ENCODE measurements at places on chromosomes 2 and 18.

GRCh38 chr2:226057365-226057764 lies 657.9 kb downstream of the NYAP2 start:
- no peak for DNase-seq

DNA sequence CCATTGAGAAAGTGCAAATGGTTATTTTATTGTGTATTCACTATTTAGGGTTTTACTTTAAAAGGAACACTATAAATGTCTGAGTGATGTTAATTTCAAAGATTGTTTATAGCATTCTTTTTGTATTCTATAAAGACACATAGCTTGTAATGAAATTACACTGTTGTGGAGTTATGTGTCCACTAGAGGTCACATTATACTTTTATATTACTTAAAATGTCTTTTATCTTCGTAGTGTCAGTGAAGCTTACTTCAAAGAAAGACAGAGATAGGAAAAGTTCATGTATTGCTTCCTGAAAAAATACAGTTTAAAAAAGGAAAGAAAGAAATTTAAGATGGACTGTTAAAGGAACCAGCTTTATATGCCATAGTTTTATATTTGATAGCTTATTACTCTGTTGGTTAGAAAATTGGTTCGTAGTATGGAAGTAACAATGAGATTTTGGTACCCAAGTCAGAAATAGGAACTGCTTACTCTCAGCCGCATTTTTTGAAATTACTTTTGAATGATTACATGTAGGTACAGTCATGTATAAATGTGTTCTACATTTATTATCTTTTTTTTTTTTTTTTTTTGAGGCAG lies 20.5 kb downstream of the APLF start:
- no peak for DNase-seq

DNA sequence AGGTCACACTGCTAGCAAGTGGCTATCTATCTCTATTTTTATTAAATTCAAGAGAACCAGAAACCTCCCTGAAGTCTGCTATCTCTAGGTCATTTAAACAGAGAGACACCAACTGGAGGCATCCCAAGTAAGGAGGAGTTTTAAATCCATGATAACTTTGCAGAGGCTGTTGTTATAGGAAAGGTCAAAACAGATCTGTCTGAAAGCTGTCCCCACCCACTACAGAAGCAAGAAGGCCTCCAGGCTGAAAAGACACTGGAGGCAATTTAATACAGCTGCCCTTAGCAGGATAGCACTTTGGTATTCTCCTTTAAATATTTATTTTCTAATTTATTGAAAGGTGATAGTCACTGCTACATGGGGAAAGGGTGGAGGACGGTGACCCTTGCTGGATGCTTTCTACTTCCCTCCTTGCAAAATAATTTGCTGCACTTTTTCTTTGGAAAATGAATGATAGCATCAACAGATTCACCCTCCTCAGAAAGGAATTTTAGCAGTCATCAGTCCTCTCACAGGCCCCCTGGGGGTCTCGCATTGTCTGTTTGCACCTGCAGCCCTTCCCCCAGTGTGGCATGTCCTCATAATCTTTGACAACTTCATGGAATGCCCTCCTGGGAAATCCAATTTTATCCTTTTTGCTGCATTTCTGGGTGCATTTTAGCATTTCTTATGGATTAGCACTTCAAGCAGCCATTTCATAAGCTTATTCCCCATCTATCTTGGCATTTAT lies 429.5 kb upstream of the TNP1 start:
- no peak for DNase-seq

DNA sequence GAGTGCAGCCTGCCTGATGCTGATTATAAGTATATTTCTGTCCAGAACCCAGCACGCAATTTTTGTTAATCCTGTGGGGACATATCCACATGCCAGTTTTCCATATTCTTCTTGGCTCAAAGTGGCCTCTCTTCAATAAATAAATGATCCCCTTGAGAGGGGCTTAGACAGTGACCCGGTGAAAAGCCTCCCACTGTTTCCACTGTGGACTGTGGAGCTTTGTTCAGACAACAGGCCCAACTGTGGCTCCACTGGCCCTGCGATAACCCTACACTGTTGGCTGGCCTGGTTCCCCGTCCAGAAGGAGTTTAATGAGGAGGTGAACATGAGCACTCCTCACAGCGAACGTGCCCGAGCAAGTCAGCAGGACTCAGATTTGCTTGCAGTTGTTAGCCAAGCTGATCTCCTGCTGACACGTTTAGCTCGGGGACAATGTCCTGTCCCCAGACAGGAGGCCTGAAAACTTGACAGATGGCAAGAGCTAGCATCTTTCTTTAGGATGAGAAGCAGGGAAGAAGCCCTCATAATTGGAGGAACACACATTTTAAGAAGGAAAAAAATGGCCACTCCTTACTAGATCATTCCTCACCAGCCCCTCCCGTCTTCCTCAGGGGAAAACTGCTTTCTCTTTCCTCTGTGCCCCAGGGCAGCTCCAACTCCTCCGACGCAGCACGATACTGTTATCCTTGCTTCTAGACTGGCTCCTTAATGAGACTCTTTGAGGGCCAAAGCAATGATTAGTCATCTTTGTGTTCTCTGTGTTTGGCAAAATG lies 20.0 kb upstream of the MTCL1 start:
- DNase-seq, result peak; percentile 63

GRCh38 chr2:84815146-84815545 lies 65.7 kb downstream of the TRABD2A start:
- DNase-seq, result no peak

DNA sequence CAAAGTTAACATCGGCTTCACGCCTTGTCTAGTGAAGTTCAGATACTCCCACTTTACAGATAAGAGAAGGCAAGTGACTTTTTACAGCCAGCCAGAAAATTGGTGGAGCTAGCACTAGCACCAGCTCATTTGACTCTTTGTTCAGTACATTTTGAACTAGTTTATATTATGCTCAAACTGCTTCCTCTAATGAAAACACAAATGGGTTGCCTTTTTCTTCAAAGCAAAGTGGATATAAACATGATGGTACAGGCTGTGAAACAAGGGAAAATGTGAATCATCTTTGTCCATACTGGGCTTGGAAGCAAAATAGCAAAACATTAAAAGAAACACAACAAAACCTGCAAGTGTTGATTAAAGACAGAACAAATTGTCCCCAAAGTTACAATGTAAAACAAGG lies 99.6 kb upstream of the LHCGR start:
- no peak for DNase-seq

DNA sequence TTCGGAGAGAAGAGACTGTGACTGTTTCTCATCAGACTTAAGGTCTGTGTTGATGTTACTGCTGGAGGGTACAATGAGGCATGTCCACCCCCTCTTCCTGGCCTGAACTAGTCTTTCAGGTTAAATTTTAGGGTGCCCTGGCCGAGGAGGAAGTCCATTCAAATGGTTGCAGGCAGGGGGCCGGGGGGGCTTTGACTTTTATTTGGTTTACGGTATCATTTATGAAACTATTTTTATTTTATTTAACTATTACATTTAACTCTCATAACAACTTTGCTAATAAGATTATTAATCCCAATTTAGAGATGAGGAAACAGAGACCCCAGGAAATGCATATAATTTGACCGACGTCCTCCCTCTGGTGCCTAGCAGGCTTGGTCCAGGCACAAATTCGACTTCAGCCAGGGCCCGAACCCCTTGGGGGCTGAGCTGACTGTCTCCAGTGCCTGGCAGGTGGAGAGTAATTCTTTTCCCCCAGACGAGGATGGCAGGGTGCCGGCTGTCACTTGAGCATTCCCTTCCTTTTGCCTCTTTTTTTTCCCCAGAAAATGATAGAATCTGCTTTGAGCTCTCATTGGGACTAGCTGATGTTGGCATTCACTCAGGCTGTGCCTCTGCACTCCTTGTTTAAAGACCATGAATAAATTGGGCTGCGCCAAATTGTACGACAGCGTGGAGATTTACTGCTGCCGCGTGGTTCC lies 255.3 kb upstream of the SALL3 start:
- no peak for DNase-seq

DNA sequence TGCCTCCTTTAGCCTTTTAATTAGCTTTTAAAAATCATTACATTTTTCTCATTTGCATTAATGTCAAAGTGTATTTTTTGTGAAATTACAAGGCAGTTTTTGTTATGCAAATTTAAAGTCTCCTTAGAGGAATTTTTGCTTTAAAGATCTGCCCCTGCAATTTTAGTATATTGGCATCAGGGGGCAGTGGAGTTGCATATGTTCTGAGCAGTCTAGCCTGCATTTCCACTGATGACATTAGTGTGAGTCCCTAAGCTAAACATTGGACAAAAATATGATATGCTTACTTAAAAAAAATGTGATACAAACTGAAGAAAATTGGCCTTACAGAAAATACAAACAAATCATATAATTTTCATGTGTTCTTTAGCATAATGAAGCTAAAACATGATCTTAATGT lies 426.5 kb downstream of the SLC4A3 start:
- no peak for DNase-seq

- no peak for DNase-seq
Measured at GRCh38 chr18:10896851-10897250, 252.5 kb downstream of the PIEZO2 start.

DNA sequence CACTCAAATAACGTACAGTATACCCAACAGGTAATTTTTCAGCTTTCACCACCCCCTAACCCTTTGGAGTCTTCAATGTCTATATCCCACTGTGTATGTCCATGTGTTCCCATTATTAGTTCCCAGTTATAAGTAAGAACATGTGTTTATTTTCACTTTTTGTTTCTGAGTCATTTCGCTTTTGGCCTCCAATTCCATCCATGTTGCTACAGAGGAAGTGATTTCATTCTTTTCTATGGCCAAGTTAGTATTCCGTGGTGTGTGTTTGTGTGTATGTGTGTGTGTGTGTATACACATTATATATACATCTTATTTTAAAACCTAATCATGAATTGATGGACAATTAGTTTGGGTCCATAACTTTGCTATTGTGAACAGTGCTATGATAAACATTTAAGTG lies 464.4 kb downstream of the CMPK2 start:
- no peak for DNase-seq

DNA sequence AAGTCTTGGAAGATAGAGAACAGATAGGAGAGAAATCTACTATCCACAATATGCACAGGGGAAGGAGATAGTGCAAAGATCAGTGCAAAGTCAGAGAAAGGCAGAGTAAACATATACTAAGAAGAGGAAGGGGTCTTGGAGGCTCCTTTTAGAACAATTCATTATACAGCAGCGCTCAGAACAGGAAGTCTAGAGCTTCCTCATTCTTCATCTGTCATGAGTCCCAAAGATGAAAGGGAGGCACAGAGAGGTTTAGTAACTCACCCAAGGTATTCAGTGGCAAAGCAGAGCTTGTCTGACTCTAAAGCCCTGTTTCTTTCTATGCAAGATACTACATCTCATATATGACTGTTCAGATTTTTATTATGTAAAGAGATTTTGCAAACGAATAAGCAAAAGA lies 1.4 kb downstream of the SP110 start:
- no peak for DNase-seq

- DNase-seq, result no peak
Measured at GRCh38 chr2:216183462-216183861, 74.3 kb downstream of the XRCC5 start.

DNA sequence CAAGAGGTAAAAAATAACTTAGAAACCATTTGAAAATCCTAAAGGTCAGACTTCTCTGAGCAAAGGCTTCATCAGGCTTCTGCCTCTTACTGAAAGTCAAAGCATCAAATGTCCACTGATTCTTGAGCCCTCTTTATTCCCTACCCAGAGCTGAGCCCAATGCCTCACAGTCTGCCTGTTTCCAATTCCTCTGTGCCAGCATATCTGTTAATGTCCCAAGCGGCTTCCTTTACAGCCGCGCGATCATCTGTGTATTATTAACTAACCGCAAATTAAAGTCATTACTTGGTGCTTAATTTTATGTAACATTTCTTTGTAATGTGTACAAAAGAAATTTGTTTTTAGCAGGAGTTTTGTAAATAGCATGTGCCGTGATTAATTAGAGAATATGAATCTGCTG lies 418.8 kb upstream of the HNRNPA3 start:
- DNase-seq, result no peak

DNA sequence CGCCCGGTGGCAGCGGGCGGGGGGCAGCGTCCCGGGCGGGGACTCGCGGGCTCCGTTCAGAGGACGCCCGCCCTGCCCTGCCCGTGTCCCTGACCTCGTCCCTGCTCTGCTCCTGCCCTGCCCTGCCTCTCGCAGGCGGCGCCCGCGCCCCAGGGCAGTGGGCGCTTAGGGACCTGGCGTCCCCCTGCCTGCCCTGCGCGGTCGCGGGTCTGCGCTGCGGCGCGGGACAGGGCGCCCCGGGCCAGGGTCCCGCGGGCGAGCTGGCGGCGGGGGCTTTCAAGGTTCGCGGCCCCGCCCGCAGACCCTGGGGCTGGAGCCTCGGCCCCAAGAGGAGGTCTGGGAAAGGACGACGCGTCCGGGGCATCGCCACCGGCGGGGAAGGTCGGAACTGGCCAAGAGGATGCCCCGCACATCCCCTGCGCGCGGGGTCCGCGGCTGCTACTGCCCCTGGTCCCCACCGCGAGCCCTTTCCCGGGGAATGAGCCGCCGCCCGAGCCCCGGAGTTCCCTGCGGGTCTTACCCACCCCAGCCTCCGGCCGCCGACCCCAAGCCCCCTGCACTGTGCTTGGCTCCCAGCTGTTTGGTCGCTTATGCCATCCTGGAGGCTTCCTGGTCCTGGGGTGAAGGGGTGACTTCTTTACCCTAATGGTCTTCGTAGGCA lies 679 bp downstream of the RNF144A start:
- DNase-seq, result no peak

DNA sequence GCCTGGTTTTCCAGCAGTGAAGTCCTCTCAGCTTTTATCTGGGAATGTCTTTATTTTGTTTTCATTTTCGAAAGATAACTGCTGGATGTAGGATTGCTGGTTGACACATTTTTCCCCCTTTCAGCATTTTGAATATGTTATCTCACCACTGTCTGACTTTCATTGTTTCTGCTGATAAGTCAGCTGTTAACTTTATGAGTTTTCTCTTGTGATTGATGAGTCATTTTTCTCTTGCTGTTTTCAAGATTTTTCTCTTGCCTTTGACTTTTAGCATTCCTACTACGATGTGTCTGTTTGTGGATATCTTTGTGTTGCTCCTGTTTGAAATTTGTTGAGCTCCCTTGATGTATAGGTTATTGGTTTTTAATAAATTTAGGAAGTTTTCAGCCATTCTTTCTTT lies 85.5 kb downstream of the AGPS start:
- no peak for DNase-seq

- no peak for DNase-seq
Measured at GRCh38 chr2:176370467-176371171, 101.4 kb downstream of the MTX2 start.

DNA sequence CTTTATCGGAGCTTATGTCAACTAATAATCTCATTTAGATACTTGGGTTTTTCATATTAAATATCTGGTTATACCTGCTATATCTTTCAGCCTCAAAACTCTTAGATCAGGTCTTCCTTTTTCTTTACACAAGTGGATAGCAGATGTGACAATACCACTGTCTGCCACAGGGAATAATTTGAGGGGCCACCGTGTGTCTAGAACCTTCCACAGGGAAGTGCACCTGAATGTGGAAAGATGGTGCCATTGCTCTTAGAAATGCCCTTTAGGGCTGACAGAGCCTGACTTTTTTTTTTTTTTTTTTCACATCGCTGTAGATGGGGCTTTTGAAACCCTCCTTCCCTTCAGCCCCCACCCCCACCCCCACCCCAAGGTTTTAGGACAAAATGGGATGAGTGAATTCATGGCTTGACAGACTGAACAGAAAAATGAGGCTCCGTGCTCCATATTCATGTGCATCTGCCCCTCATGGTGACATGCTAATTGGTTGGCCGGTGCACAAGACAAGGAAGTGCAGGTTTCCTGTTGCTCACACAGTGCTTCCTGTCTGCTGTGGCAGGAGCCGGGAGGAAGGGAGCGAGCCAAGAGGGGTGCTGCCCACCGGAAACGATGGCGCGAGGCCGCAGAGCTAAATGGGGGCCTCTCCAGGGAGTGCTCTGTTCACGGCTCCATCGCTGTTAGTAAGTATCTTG lies 246.0 kb downstream of the LDLRAD4 start:
- DNase-seq, result no peak

Measured in NCI-H187 treated with DMSO at 0.1 percent for 48 hours (cell line).